ENCODE measurements at places on chromosomes 11 and 22.

GRCh38 chr11:27672836-27673464 is 27.3 kb downstream of the BDNF start:
- DNase-seq, result peak; percentile 36

DNA sequence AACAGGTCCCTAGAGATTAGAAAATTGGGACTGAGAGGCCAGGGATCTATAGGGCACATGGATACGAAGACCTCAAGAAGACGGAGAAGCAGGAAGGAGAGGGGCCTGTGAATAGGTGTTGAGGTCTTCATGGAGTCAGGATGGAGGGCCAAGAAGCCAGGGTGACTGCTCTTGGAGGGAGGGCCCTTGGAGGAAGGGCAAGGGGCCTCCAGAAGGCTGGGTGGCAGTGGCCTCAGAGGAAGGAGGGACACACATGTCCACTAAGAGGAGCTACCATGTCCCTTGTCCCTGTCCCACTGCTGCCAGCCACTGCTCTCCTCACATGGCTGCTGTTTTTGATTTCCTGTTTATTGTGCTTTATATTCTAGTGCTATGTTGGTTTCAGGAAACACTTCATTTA is 589.5 kb upstream of the B3GAT1 start:
- DNase-seq, result no peak

- no peak for DNase-seq
Measured at GRCh38 chr11:16034074-16034473, 322.3 kb downstream of the SOX6 start.

GRCh38 chr22:36125434-36125833 is 35.1 kb downstream of the APOL3 start:
- DNase-seq, result no peak

DNA sequence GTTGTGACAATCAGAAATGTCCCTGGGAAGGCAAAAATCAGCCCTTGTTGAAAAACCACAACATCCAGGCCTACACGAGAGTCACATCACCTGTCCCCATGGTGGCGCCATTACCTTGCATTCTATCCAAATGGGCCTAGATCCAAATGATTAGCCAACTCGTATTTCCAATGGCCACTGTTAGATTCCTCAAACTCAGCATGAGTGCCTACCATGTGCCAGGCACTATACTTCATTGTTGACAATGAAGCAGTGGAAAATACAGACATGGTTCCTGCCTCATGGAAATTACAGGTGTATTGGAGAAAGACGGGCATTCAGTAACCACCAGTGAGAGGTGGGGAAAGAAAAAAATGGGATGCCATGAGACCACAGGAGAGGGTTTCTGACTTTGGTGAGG is 29.8 kb upstream of the CREB3L1 start:
- no peak for DNase-seq

DNA sequence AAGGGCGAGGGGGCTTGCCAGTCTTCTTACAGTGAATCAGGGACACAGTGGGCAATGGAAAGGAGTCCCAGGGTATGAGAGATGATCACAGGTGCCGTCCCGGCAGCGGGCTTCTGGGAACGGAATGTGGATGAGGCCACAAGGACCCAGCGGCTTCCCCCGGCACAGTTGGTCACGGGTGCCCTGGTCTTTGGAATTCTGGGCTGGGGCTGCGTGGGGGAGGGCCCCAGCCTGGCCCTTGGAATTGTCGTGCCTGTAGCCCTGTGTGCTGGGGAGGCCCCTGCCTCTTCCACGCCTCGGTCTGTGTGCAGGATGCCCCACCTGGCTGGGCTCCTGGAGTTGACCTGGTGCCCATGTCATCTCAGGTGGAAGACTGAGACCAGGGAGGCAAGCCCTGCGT is 76.6 kb downstream of the FBLN1 start:
- no peak for DNase-seq

DNA sequence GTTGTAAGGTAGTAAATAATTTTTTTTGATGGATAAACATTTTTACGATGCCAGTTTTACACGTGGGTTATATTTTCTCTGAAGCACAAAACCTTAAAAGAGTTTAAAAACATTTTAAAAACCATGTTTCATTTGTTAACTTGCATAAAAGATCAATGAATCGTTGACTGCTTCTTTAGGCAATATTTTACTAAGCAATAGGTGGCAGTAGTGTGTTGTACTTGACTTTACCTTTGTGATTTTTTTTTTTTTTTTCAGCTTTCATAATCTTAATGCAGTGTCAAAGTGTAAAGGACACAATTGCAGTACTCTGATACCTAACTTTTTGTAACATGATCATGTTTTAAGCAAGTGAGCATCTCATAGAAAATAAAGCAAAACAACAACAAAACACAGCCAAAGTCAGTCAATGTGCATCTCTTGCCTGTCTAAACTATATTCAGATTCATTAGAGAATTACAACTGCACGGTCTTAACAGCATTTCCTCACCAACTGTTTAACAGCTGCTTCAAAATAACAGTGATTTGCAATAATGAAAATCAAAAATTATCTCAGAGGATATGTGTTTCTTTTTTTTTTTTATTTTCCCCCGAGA is 27.7 kb downstream of the DNAJC24 start:
- DNase-seq, result peak; percentile 26

- no peak for DNase-seq
Measured at GRCh38 chr11:78557236-78557635, 17.4 kb downstream of the NARS2 start.

- DNase-seq, result no peak
Measured at GRCh38 chr11:86237267-86237804, 7.2 kb upstream of the EED start.

- DNase-seq, result peak; percentile 92
Measured at GRCh38 chr22:26416670-26417276, 12.3 kb upstream of the ASPHD2 start.

DNA sequence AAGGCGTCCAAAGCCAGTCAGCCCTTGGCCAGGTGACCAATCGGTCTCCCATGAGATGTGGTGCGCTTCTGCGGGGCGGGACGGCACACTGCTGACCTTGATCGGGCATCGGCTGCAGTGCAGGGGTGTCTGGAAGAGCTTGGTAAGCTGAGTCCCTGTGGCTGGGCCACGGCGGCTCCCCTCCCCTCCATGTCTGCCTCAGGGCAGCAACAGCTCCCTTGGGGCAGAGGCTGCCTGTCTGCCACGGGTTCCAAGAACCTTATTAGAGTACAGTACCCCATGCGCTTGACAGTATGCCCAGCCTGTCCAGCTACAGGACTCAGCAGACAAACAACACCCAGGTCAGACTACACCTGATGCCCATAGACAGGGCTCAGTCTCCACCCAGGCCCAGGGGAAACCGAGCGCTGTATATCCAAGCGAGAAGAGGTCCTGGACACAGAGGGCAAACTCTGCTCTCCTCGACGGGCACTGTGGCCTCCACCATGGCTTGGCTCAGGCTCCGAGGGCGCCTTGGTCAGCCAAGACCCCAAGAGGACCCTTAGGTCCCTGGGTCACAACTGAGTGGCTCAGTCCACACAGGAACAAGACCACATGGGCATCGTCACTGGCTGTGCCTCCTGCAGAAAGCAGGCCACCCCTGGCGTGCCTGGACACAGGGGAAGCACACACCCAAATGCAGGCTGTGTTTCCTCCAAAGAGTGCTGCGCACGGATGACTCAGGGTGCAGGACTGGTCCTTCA is 18.9 kb downstream of the TSPAN32 start:
- no peak for DNase-seq

All from AG20443 (cell line).